ENCODE measurements at places on chromosomes 1 and 21.

- DNase-seq, result no peak
These were observed 1.9 kb downstream of the ADARB1 start for GRCh38 chr21:45076245-45076711.

DNA sequence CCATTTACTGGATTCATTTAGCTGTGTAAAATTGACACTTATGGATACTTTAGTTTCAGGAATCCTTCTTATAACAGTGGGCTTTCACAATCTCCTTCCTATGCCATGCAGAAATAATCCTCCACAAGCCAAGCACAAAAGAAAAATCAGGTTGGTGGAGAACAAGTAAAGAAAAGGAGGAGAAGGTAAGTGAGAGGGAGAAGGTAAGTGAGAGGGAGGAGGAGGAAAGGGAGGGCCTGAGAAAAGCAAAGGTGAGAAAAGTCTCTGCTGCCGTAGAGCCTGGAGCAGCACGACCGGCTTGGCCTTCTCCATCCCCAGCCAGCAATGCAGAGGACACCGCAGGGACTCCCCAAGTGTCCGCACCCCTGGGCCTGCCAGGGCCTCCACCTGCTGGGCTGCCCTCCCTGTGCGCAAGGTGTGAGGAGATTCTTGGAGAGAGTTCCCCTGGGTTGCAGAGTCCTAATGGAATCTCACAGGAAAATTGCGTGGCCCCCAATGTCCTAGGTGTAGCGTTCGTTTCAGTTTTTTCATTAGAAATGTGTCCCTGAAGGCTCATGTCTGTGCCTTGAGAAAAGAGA, 39.0 kb downstream of the PRMT2 start:
- no peak for DNase-seq

- no peak for DNase-seq
These were observed 43.2 kb downstream of the IL6R start for GRCh38 chr1:154448331-154448811.

DNA sequence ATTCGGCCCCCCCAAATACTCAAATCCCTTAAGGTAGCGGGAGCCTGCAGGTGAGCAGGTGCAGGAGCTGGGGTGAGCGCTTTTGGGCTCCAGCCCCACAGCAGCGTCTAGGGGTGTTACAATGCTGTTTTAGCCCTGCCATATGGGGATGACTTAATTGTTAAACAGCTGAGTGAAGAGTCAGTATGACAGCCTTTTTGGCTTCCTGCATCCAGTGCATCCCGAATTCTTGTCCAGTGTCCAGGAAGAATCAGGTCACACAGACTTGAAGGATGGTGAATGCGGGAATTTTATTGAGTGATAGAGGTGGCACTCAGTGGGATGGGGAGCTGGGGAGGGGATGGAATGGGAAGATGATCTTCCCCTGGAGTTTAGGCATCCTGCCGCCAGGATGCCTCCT, 30.4 kb upstream of the HHAT start:
- no peak for DNase-seq

DNA sequence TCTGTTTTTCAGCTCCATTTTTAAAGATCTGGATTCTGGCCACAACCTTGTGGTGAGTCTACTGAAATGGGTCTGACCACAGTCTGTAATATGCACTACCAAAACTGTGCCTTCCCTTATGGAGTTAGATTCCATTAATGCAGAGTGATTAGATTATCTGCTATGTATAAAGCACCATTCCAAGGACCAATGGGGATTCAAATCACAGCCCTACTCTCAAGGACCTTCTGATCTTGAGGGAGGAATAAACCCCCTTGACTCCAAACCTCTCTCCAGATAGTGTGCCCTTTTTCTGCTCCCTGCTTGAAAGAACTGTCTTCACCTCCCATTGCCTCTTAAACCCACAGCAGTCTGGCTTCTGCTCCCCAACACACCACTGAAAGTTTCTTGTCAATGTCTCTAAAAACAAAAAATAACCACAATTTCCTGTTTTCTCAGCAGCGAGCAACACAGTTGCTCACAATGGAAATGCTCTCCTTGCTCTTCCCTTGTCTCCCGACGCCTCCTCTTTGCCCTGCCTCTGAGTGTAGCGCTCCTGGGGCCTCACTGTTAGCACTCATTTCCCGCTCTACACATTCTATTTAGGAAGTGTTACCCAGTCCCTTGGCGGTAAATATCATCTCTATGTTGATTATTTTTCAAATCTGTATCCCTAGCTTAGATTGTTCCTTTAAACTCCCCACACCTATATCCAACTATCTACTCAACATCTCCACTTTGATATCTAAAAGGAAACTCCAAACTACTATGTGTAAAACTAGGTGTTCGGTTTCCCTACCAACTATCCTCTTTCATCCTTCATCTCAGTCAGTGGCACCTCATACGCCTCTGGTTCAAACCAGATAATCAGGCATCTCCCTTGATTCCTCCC, 13.6 kb downstream of the PCNX2 start:
- no peak for DNase-seq

DNA sequence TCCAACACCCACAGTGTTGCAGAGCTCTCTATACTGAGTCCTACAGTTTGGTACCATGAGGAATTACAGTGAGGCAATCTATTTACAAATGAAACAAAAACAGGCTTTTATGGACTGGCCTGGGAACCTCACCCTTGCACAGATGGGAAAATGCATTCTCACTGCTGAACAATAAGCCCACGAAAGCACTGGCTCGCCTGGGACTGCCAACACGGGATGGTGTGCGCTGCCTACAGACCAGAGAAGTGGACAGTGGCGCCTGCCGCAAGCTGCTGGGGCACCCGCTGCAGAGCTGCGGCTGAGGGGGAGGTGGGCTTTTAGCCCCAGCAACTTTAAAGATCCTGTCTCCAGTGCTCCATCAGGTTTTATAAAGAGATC, 28.5 kb upstream of the ABCG1 start:
- DNase-seq, result no peak

DNA sequence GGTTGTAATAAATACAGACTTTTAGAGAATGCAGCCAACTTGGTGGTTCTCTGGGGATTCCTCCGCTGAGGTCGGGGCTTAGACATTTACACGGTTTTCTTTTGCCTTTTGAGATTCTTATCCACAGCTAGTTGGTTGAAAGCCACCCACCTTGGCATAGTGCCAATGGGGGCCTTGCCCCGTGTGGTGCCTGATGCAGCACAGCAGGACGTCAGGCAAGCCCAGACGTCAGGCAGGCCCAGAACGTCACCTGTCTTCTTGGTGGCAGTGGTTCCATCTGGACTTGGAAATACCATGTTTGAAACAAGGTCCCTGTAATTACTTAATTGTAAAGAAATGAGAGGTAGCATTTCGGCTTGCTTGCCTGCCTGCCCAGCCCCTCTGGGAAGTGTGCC, 78.5 kb downstream of the GALNT2 start:
- no peak for DNase-seq

DNA sequence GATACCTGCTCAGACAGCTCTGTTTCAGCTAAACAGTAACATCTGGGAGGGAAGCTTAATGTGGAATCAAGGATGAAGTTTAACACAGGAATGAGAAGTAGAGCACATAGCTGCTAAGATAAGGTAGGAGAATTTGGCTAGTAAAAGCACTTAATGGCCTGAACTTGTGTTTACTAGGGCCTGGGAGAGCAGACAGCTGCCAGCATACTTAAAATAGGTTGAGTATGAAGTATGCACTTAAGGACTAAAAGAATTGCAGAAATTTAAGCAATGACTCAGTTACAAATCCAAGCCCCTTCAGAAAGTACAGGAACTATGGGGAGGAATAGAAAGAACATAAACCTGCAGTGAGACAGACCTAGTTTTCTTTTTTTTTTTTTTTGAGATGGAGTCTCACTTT, 53.0 kb downstream of the BACH1 start:
- no peak for DNase-seq

- peak; percentile 62 for DNase-seq
These were observed 83.6 kb upstream of the SLC25A33 start for GRCh38 chr1:9455487-9456234.

DNA sequence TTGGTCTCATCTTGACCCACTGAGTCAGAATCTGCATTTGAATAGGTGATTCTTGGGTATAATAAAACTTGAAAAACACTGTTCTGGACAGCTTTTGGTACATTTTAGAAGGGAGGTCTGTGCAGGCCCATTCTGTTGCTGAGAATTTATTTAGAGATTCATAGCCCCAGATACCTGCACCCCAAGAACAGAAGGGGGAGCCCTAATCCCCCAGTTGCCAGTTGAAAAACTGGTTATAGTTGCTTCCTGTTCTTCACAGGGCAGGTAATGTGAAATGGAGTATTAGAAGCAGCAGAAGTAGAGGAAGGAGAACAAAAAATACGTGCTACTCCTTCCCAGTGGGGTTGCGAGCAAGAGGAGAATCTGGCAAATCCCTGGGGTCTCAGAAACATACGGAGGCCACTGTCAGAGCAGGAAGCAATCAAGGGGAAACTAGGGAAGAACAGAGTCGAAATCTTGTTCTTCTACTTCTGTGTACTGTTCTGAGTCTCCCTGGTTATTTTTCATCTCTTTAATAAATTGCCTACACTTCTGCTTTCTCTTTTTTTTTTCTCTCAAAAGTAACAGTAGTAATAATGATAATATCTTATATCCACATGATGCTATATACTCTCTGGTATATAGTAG, 4.6 kb upstream of the CLCA2 start:
- DNase-seq, result no peak

- no peak for DNase-seq
These were observed 56.9 kb upstream of the LRP8 start for GRCh38 chr1:53384796-53385195.

DNA sequence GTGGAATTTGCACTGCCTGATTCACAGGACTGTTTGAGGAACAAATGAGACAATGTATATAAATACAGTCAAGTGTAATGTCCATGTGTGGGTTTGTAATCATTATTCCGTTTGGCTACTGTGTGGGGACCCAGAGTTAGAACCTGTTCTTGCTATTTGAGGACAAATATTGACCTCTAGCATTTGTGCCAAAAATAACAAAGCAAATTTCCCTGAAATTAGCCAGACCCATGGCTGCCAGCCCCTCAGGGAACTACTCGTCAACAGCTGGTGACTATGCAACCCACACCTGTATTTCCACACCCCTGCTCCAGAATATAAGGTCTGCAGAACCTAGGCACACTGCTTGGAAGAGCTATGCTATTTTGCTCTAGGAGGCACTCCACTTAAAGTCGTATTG, 70.7 kb downstream of the KCNJ6 start:
- no peak for DNase-seq

DNA sequence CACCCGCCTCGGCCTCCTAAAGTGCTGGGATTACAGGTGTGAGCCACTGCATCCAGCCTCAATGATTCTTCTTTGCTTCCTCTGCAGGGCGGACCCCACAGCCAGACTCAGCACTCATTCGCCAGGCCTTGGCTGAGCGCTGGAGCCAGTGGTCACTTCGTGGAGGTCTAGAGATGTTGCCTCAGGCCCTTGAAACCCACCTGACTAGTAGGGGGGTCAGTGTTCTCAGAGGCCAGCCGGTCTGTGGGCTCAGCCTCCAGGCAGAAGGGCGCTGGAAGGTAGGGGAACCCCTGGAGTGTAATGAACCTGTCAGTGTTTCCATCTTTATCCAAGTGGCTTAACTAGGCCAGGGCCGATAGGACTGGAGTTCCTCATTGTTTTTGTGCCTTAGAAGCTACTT, 2.7 kb downstream of the PPOX start:
- no peak for DNase-seq

GRCh38 chr1:34869760-34870159, 10.2 kb upstream of the SMIM12 start:
- no peak for DNase-seq
